ENCODE measurements at places on chromosomes 6 and 20. TPM values are rescaled to one million over a fixed set of nuclear protein-coding genes. Genes with fewer than 3 reads are reported as not detected.

Gene FAXC
- total RNA-seq: 7.3 TPM

Gene TCF21
- total RNA-seq: 0.07 TPM

Gene DYNLT2
- 0.67 TPM for total RNA-seq

Gene PBOV1
- total RNA-seq: not detected

Gene CTAGE9
- total RNA-seq: not detected

Gene SPEF1
- total RNA-seq: 1.3 TPM

Gene PRDM13
- 0.83 TPM for total RNA-seq

Gene MMP24
- 31.0 TPM for total RNA-seq

Gene SLC2A10
- not detected for total RNA-seq

Gene STMND1
- not detected for total RNA-seq

Gene MAP7
- total RNA-seq: 22.9 TPM

Gene CPXM1
- total RNA-seq: not detected

Gene SFTA2
- total RNA-seq: not detected
